ENCODE measurements at places on chromosomes 7 and 10. TPM values are rescaled to one million over a fixed set of nuclear protein-coding genes. Genes with fewer than 3 reads are reported as not detected.
A peak's percentile ranks its signal among the peaks of the same experiment; 100 is the strongest.

DNA sequence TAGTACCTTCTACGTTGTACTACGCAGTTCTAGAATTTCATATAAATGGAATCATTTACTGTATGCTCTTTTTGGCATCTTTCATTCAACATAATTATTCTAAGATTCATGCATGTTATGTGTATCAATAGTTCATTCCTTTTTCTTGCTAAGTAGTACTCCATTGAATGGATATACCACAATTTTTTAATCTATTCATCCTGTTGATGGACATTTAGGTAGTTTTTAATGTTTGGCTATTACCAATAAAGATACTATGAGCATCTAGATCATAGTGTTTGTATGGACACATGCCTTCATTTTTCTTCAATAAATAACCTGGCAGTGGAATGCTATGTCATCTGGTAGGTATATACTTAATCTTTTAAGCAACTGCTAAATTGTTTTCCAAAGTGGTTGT is 83.0 kb upstream of the ELN start:
- DNase-seq: no peak

DNA sequence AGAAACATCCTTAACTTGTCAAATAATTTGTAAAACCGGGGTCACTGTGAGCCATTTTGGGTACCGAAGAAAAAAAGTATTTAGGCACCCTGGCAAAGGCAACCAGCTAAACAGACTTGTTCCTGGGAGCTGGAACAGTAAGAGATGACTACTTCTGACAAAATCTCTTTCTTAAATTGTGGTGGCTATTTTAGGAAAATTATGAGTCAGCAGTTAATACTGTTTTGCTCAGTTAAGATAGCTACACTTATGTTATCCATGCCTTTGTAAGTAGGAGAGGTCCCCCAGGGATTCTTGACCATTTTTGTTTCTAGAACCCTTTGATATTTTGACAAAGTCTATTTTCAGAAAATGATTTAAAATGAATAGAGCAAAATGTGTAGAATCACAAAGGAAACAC is 68.7 kb downstream of the TAX1BP1 start:
- DNase-seq: peak; percentile 80

- peak; percentile 36 for DNase-seq
Observed at GRCh38 chr10:22683140-22683389, 31.3 kb downstream of the PIP4K2A start.

DNA sequence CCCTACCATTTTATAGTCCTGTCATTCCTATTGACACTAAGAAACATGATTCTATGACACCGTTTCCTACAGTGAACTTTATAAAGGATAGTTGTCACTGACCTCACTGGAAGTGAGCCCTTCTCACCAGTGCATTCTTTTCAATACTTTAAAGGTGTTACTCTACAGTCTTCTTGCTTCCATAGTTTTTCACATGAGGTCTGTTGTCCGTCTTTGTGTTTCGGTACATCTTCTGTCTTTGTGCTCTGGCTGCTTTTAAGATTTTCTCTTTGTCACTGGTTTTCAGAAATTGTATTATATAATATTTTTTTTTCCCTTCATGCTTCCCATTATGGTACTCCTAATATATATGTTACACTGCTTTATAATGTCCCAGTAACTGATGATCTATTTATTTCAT is 174.2 kb downstream of the KIF20B start:
- DNase-seq: no peak

DNA sequence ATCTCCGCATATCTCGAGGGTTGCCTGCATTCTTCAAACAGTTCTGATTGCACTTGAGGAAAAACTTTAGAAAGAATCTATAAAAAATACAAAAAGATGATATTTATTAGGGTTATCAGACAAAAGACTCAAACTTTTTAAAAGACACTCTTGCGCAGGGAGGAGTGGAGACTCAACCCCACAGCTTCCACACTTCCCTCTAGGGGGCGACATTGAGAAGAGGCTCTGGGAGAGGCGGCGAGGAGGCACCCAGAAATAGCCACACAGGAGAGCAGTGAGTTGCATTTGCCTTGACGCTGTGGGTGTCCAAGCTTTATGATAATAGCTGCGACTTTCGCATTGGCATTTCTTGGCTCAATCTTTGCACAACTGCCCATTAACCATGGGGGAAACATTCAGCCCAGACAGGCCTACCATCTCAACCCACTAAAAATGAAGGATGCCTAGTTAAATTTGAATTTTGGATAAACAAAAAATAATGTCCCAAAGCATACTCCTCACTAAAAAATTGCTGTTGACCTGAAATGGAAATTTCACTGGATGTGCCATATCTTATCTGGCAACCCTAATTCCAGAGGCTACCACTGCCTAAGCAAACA is 86.2 kb downstream of the EBF3 start:
- DNase-seq: no peak

The HOXA1 gene
- 0.83 TPM for total RNA-seq

GRCh38 chr10:31014161-31014875 is 17.3 kb downstream of the ZNF438 start:
- no peak for DNase-seq

- no peak for DNase-seq
Observed at GRCh38 chr10:50614444-50615137, 9.2 kb downstream of the SGMS1 start.

The PRKCQ gene
- total RNA-seq: under 0.01 TPM

DNA sequence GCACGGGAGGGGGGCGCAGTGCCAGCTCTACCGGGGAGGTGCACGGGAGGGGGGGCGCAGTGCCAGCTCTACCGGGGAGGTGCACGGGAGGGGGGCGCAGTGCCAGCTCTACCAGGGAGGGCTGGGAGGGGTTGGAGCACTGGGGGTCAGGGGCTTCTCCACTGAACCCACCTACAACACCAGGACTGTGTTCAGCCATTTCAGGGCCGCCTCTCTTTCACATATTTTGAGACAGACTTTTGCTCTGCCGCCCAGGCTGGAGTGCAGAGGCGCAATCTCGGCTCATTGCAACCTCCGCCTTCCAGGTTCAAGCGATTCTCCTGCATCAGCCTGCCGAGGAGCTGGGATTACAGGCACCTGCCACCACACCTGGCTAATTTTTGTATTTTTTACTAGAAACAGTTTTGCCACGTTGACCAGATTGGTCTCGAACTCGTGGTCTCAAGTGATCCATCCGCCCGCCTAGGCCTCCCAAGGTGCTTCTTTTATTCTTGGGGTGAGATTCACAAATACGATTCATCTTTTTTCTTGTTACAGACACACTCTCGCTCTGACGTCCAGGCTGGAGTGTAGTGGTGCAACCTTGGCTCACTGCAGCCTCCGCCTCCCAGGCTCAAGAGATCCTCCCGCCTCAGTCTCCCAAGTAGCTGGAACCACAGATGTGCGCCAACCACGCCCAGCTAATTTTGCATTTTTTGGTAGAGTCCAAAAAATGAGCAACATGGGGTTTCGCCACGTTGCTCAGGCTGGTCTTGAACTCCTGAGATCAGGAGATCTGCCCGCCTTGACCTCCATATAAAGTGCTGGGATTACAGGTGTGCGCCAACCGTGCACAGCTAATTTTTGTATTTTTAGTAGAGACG is 37.0 kb downstream of the ADAP1 start:
- no peak for DNase-seq

The SPDYE16 gene
- total RNA-seq: not detected

The SPDYE3 gene
- total RNA-seq: not detected

DNA sequence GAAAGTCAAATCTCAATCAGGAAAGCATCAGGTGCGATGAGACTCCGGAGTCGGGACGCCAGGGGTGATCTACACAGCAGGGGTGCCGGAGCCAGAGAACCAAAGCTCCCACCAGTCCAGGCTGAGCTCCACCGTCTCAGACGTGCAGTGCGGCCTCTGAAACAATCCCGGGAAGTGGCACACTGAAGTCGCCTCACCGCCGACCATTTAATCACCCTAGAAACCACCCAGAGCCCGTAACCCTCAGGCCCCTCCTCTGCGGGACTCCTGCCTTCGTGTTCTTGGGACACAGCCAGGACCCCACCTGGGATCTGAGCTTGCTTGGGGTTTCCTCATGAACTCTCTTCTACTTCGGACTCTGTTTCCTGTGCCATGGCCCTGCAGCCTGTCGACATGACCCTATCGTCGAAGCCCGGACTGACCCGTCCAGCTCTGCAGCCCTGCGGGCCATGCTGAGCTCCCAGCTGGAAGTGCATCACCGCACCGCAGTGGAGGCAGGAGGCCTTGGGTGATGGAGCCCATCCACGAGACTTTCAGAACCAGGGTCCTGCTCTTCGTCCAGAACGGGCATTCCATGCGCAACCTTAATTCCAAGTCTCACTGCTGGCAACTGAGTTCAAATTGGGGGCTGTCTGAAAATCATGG is 266.4 kb downstream of the PTPRN2 start:
- no peak for DNase-seq

The CTAGE15 gene
- total RNA-seq: not detected

The PIP gene
- not detected for total RNA-seq

The COL1A2 gene
- total RNA-seq: 1,211 TPM

The NSUN5 gene
- 10.0 TPM for total RNA-seq

DNA sequence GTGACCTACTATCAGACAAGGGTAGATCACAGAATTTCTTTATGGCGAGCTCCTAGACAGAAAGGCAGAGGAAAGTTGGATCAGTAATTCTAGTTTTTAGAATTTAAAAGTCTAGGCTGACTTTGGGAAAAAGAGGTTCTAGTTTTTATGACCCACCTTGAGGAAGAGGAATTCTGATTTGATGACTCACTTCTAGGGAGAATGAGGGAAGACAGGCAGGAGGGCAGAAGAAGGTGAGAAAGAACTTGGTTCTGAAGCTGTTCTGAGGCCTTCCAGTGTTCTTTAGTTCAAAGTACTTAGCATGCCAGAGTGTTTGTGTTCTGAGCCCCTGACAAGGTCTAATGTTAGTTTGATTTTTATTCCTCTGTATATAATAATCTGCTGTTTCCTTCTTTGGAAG is 97.2 kb downstream of the PODXL start:
- DNase-seq: peak; percentile 1

GRCh38 chr10:103637927-103638557 is 144.5 kb downstream of the NEURL1 start:
- DNase-seq: peak; percentile 92

DNA sequence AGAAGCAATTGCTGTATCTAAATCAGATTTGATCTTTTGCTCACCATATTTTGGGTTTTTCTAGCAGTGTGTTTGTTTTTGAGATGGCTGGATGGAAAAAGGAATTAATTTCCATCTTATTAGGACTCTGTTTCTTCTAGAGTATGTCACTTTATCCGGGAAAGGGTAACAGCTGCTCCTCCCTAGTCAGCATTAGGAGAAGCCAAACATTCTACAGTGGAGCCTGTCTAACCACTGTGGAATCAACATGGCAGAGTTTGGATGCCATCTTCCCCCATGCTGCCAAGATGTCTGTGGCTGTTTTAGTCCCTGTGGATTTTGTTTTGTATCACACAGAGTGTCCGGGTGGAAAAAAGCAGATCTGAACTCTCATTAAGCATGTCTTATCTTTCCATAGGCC is 16.0 kb upstream of the LMOD2 start:
- DNase-seq: no peak

DNA sequence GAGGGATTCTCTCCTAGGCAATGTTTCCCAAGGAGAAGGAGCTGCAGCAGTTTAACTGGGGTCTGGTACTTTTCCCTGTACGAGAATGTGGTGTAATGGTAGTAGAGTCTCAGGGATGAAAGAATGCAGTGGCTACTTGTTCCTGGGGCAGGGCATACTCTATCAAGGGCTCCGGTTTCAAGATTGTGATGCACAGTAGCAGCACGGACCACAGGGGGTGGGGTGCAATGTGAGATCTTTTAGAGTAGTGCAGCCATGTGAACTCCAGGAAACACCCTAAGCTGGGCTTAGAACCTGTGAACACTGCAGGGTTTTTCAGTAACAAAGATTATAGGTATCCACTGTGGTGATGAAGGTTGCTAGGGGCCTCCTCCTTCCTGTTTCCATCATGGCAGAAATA is 903.9 kb downstream of the NRG3 start:
- no peak for DNase-seq

The MCM10 gene
- total RNA-seq: 11.8 TPM

The COL17A1 gene
- total RNA-seq: 0.83 TPM

GRCh38 chr10:82961864-82962263 is 1086.9 kb downstream of the NRG3 start:
- DNase-seq: no peak

GRCh38 chr7:35736725-35737124 is 41.8 kb upstream of the HERPUD2 start:
- peak; percentile 57 for DNase-seq

GRCh38 chr7:101669307-101669706 is 40.2 kb upstream of the MYL10 start:
- DNase-seq: no peak

GRCh38 chr7:78002021-78002420 is 203.4 kb downstream of the PHTF2 start:
- no peak for DNase-seq

The CYP3A7 gene
- total RNA-seq: not detected

- DNase-seq: no peak
Observed at GRCh38 chr7:17359610-17360009, 61.2 kb downstream of the AHR start.

The TRPV5 gene
- not detected for total RNA-seq

The SERPINE1 gene
- 1,441 TPM for total RNA-seq
